Left ventricle myocardium superior (tissue), 1 donor: ENCODE measurements at places on chromosomes 5 and 9.
A peak's percentile ranks its signal among the peaks of the same experiment; 100 is the strongest.

GRCh38 chr5:19987612-19988361 lies at the start of gene CDH18:
TSS of gene CDH18 (minus strand) at chr5:19988200. CDS start at chr5:19838986, 149,214 bp downstream.
- DNase-seq = peak; percentile 56

- DNase-seq = peak; percentile 66
Measured at GRCh38 chr5:151085517-151086041, 4.7 kb upstream of the TNIP1 start.

DNA sequence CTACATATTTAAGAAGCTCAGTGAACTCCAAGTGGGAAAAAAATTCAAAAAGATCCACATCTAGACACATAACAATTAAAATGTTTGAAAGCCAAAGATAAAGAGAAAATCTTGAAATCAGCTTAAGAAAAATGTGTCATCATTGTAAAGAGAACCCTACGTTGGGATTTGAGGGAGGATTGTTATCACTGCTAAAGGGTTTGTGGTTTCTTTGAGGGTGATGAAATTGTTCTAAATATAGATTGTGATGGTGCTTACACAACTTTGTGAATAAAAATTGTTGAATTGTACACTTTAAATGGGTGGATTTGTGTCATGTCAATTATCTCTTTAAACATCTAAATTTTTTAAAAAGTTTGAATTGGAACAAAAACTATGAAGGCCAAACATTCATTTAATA lies 92.2 kb upstream of the ADAMTS19 start:
- no peak for DNase-seq

DNA sequence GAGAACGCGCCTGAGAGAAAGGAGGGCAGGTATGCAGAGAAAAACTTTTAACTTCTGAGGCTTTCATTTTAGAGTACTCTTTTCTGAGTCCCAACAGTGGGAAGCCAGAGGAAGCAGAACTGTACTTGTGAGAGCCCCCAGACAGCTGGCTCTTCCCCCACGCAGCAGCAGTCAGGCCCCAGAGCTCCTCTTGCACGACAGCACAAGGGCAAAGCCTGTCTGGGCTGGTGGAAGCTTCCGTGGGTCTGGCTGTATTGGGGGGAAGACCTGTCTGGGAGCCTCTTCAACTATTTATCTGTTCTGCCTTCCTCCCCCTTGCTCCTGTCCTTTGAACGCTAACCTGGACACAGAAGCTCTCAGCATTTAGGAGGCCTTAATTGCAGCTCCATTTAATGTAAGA lies 68.2 kb downstream of the THBS4 start:
- DNase-seq = no peak
